ENCODE measurements at places on chromosomes 4 and X.

DNA sequence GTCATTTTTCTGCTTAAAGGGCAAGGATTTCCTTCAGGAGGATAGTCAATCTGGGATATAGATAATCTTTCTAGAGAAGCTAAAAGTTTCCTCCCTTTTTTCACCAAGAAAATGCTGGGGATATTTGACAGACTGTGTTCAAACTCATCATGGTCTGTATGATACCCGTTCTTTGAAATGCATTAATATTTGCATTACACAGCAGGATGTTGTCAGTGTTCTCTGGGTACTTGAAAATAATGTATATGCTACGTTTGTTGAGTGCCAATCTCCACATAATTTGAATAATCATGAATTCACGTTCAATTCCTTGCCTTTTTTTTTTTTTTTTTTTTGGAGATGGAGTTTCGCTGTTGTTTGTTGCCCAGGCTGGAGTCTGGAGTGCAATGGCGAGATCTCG, 18.0 kb upstream of the BMPR1B start:
- no peak for DNase-seq

- no peak for DNase-seq
These were observed 155.4 kb upstream of the FAM9B start for GRCh38 chrX:9189286-9189685.

GRCh38 chr4:184099000-184099399, 118.7 kb downstream of the ENPP6 start:
- no peak for DNase-seq

GRCh38 chrX:42684065-42684464, 93.9 kb downstream of the PPP1R2C start:
- DNase-seq, result no peak
